ENCODE measurements at places on chromosomes 7 and 10.
A peak's percentile ranks its signal among the peaks of the same experiment; 100 is the strongest.

GRCh38 chr10:70323138-70323696, 39.4 kb upstream of the NPFFR1 start:
- no peak for DNase-seq

DNA sequence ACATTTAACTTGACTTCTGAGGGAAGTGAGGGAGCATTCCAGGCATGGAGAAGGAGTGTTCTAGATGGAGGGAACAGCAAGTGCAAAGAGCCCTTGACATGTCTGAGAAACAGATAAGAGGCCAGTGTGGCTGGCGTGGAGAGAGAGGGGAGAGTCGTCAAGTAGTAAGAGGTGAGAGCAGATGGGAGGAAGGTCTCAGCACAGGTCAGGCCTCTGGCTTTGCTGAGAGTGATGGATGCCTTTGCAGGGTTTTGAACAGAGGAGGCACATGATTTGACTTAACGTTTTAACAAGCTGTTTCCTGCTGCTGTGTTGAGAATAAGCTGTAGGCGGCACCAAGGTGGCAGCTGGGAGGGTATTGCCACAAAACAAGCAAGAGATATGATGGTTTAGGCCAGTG, 97.2 kb downstream of the KAT6B start:
- DNase-seq = peak; percentile 52

DNA sequence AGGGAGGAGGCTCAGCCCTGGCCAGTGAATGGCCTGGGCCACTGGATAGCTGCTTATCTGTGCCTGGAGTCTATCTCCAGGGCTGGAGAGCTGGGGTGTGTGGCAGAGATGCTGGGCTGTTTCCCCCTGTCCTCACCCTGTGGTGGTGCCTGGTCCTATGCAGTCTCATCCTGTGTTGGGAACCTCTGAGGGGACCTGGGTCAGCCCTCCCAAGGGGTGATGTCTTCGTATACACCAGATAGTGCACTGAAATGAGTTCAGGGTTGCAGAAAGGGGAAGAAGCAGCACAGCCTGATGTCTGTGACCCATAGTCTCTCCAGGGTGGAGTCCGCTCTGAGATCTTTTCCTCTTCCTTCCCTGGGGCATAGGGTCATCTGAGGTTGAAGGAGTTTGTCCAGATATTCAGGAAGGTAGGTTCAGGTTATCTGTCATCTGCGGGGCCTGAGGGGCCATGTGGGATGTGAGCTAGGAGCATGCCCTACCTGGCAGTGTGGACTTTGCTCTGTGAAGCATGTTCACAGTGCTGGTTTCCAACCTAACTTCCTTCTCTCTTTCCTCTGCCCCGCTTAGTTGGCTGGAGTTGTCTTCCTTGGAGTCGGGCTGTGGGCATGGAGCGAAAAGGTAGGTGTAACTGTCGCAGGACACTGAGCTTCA, 33.4 kb upstream of the SH2D4B start:
- DNase-seq = no peak

DNA sequence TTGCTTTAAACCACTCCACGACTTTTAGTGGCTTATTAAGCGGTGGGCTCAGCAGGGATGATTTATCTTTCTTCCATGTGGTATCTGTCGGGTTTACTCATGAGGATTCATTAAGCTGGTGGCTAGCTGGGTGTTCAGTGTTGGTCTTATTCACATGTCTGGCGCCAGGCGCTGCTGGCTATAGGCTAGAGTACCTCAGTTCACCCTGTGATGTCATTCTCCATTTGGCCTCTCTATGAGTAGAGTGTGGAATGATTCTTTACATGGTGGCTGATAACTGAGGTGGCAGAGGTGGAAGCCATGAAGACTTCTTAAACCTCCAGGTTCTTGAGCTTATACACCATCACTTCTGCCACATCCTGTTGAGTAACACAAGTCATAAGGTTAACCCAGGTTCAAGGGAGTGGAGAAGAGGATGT, 115.4 kb downstream of the MLLT10 start:
- DNase-seq = no peak

DNA sequence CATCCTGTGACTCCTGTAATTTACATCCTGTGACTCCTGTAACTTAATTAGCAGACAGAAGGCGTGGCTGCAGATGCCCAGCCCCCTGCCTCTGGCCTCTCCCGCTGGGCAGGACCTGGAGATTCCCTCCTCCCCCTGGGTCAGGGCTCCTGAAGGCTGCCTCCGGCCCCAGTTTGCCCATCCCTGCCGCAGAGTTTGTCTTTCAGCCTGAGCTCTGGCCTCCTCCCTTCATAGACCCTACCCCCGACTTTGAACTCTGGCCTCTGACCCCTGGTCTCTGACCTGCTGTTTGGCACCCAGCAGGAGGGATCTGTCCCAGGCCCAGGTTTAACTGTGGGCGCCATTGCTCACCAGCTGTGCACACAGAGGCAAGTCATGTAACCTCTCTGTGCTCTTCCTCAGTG, 45.6 kb downstream of the ELFN1 start:
- no peak for DNase-seq

- no peak for DNase-seq
Observed at GRCh38 chr7:155999631-156000489, 187.6 kb upstream of the SHH start.

- DNase-seq = no peak
Observed at GRCh38 chr10:57963546-57963945, 304.1 kb downstream of the IPMK start.

GRCh38 chr7:27640884-27641574, 21.7 kb downstream of the HIBADH start:
- DNase-seq = no peak

DNA sequence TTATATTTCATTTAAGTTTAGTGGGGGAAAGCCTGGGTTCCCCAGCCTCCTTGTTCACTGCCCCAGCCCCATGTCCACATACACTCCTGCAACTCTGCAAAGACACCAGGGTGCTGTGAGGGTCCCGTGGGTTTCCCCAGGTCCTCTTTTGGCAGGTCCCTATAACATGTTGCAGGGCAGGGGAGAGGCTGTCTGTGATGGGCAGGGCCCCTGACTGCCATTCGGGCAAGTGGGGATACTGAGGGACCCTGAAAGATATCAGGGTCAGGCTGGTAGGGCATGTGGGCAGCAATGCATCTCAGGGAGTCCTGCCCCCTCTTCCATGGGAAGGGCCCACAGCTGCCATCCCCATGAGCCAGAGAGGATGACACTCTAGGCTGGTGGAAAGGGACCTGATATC, 28.4 kb downstream of the RASGEF1A start:
- no peak for DNase-seq

DNA sequence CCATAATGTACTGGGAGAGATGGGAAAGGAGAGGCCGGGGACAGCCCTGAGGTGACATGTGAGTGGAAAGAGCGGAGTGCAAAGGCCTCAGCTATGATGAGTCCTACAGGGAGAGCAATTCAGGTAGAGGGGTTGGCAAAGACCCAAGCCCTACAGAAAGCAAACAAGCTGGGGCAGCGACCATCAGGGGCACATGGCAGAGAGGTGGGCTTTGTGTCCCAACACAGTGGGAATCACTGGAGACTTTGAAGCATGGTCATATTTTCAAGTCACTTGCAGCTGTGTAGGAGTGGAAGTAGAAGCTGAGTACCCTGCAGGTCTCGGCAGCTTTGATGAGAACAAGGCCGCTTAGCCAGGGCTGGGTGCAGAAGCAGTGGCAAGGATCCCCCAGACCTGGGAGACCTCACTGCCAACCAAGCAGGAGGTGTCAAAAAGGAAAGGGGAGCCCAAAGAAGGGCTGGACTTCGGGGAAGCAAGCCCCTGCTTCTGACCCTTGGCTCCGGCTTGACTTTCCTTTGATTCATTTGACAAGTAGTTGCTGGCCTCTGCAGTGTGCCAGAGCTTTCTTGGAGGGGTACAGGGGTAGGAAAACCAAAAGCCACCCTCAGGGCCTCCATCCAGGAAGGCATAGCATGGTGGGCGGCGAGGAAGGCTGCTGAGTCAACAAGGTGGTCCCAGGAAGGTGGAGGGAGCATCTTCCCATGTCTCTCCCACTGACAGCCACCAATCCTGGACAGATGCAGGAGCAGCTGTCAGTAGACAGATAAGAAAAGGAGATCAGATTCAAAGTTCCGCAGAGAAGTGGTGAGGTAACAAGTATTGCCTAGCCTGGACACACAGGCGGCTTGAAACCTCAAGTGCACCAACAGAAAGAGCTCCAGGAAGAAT, 1.9 kb upstream of the PGAM2 start:
- no peak for DNase-seq

GRCh38 chr10:3226960-3227744, 54.6 kb upstream of the PITRM1 start:
- no peak for DNase-seq

DNA sequence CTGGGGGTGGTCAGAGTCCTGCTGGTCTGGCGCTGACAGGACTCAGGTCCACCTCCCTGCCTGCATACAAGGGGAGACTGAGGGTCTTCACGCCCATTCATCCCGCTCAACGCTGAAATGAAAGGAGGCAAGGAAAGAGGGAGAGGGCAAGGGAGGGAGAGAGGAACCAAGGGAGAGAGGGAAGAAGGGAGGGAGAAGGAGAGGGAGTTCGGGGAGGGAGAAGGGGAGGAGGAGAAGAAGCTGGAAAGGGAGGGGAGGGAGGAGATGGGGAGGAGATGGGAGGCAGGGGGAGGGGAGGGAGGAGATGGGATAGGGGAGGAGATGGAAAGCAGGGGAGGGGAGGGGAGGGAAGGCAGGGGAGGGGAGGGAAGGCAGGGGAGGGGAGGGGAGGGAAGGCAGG, 69.4 kb upstream of the INPP5A start:
- DNase-seq = no peak

- DNase-seq = no peak
Observed at GRCh38 chr10:125200396-125200795, 40.0 kb upstream of the CTBP2 start.

DNA sequence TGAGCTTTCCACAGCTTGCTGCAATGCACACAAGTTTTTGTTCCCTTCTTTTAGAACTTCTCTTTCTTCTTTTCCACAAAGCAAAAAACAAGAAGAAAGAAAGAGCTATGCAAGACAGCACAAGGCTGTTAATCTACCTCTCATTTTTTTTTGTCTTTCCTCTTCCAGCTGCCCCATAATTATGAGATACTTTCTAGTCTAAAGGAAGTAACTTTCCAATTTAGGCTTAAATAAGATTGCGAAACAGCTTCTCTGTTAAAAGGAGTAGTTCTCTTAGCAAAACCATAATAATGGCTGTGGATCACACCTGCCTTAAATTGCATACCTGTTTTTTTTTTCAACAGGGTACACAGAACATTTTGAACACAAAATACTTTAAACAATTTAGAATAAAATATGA, 56.0 kb downstream of the NDUFB2 start:
- no peak for DNase-seq

DNA sequence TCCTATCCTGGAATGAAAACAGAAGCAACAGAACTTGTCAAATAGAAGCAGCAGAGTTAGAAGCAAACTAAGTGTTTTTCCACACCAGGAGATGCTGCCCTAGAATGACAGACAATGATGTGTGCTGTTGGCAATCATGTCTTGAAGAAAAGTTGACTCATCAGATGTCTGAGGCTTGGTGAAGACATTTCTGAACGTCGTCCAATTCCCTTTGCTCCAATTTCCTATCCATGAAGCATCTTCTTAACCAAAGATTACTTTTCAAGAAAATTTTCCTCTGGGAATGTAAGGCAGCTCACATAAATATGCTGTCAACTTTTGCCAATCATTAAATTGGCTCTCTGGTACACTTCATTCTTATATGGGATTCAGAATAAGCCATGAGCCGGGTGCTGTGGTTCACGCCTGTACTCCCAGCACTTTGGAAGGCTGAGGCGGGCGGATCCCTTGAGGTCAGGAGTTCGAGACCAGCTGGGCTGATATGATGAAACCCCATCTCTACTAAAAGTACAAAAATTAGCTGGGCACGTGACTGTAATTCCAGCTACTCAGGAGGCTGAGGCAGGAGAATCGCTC, 34.6 kb downstream of the MALSU1 start:
- no peak for DNase-seq

DNA sequence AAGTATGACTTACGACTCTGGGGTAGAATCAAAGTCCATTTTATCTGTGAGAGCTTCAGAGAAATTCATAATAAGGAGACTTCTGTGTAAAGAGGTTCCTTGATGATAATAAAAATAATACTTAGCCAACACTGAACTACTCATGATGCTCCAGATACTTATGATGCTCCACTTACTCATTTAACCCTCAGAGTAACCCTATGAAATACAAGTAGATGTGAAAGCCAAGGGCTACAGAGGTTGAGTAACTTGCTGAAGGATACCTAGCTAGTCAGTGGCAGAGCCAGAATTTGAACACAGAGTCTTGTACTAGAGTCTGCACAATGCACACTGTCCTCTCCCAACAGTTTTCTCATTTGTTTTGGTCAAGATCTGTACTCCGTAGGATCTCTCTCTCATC, 89.5 kb downstream of the HECW1 start:
- DNase-seq = no peak

- DNase-seq = peak; percentile 81
Observed at GRCh38 chr7:130758429-130759056, 24.5 kb upstream of the KLF14 start.
